Naive thymus-derived CD8-positive, alpha-beta T cell (primary cell): ENCODE measurements at places on chromosomes 5 and 9. TPM values are rescaled to one million over a fixed set of nuclear protein-coding genes. Genes with fewer than 3 reads are reported as not detected.

DNA sequence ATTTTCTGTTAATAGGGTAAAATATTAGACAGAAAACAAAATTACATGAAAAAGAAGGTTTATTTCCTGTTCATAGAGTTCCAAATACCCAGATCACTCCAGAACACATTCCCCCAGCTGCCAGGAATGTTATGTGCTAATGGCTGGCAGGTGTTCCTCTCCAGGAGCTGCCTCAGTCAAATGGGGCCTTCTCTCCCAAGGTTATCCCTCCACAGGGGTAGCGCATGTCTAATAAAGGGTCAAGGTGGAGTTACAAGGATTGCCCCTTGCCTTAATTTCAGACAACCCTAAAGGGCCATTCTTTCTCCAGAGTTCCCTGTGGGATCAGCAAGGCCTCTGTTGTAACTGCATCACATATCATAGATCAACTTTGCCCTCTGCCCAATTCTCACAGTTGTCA, 148.6 kb upstream of the PLPPR1 start:
- no peak for DNase-seq
- H3K27me3 ChIP-seq = no peaks in the 10 kb centered on the region
- no peak overlapping the region for H3K4me3 ChIP-seq
- H3K36me3 ChIP-seq = no peaks in the 10 kb centered on the region

The SPATA31E1 gene
- not detected for polyA plus RNA-seq

GRCh38 chr5:120096413-120096812, 367.7 kb upstream of the PRR16 start:
- H3K36me3 ChIP-seq = no peaks in the 10 kb centered on the region
- DNase-seq = no peak

DNA sequence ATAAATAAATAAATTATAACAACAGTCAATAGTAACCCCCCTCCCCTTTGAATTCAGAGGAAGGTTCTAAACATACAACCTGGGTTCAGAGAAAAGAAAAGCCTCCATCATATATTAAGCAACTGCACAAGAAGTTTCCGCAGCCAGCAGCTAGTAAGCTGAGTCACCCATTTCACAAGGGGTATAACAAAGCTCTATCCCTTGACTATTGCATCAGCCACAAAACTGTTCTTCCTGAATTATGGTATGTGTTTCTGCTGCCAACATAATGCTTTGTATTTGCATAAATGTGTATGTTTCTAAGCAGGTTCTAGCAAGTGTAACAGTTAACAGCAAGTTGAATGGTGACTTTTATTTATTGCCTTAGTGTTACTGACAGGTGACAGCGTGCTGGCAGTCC, 6.8 kb upstream of the CEP120 start:
- no peak overlapping the region for H3K27ac ChIP-seq
- no peak for DNase-seq
- H3K4me3 ChIP-seq = no peak overlapping the region
- no peaks in the 10 kb centered on the region for H3K36me3 ChIP-seq
- peaks cover 4% of the 10 kb centered on the region for H3K4me1 ChIP-seq
- H3K27me3 ChIP-seq = peaks cover 10% of the 10 kb centered on the region

DNA sequence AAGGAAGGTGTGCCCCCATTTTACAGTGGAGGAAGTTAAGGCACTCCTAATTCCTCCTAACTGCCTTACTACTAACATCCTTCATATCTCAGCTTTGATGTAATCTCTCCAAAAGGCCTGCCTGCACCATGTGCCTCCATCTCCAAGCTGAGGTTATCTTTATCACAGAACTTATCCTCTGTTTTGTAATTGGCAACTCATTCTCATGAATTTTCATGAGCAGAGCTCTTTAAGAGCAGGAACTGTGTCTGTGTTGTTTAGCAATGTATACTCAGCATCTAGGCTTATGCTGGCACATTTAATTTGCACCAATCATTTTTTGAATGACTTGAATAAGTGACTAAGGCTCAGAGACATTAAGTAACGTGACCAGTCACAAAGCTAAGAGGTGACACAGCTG, 147.9 kb upstream of the VLDLR start:
- no peaks in the 10 kb centered on the region for H3K4me1 ChIP-seq
- no peak overlapping the region for H3K27ac ChIP-seq
- no peaks in the 10 kb centered on the region for H3K36me3 ChIP-seq
- no peak for DNase-seq

DNA sequence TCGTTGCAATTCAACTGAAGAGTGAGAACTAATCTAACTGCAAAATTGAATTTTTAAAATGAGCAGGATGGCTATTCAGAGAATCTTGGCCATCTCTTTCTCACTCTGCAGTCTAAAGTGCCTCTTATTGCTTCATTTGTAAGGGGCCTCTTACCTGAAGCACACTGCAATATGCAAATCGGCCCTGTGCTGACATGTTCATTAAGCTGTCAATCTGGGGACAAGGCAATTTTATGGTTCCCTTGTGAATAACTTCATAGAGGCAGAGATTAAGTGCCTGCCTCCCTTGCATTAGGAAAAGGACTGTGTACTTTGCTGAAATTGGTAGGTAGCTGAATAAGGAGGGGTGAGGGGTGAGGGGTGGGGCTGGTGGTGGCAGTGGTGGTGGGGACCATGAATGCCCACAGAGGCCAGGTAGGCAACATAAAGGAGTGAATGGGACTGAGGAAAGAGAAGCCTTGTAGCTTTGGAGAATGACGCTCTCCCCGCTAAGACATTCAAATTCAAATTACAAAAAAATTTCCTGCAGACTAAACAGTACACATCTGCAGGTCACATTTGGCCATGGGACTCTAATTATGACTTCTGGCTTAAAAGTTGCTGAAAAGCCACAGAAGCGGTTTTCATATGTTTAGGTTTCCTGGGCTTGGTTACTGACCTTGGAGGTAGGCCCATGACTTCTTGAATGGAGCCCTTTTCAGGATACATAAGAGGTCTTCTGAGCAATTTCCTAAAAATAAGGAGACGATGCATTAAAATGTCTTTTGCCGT, 25.0 kb downstream of the TNFSF8 start:
- no peak overlapping the region for H3K4me3 ChIP-seq
- no peaks in the 10 kb centered on the region for H3K27me3 ChIP-seq
- peaks cover 46% of the 10 kb centered on the region for H3K4me1 ChIP-seq
- no peak for DNase-seq
